ENCODE measurements at places on chromosomes 3 and 15. TPM values are rescaled to one million over a fixed set of nuclear protein-coding genes. Genes with fewer than 3 reads are reported as not detected.

The IMPG2 gene
- total RNA-seq = 1.2 TPM

The SEMA7A gene
- 177 TPM for total RNA-seq

The CFAP20DC gene
- 2.0 TPM for total RNA-seq

The EEF1AKMT4 gene
- 10.4 TPM for total RNA-seq

The VILL gene
- 15.3 TPM for total RNA-seq

The KIF23 gene
- total RNA-seq = 24.0 TPM

The ASB14 gene
- total RNA-seq = under 0.01 TPM

The ATP8B4 gene
- total RNA-seq = not detected

The PRICKLE2 gene
- total RNA-seq = 50.8 TPM

The SIDT1 gene
- not detected for total RNA-seq

The CYP1A1 gene
- total RNA-seq = not detected

The SPESP1 gene
- 2.0 TPM for total RNA-seq

The LMAN1L gene
- 0.11 TPM for total RNA-seq

The TGM4 gene
- 16.5 TPM for total RNA-seq

The FEZF2 gene
- total RNA-seq = not detected

The CILP gene
- total RNA-seq = under 0.01 TPM

The GHSR gene
- total RNA-seq = not detected

The TWF2 gene
- 108 TPM for total RNA-seq

The ITPKA gene
- under 0.01 TPM for total RNA-seq

The SLC28A2 gene
- total RNA-seq = not detected

The GOLGA8G gene
- total RNA-seq = not detected

The SRP14 gene
- 137 TPM for total RNA-seq

The ITIH3 gene
- total RNA-seq = not detected

The ABTB1 gene
- total RNA-seq = 11.7 TPM

The PLXNB1 gene
- 100 TPM for total RNA-seq

The SGO1 gene
- 2.0 TPM for total RNA-seq

The EXD1 gene
- total RNA-seq = not detected

The KIF15 gene
- 4.3 TPM for total RNA-seq

The SEMA6D gene
- total RNA-seq = 37.7 TPM

The CERS3 gene
- total RNA-seq = under 0.01 TPM

The NDN gene
- 42.9 TPM for total RNA-seq

The PRTG gene
- 26.7 TPM for total RNA-seq

The ZKSCAN7 gene
- 13.4 TPM for total RNA-seq

The CCDC13 gene
- total RNA-seq = 0.11 TPM

All from placental epithelial cell (primary cell).